ENCODE measurements at places on chromosomes 5 and 9.

GRCh38 chr5:123441408-123441807, 18.2 kb upstream of the CEP120 start:
- no peak for DNase-seq

DNA sequence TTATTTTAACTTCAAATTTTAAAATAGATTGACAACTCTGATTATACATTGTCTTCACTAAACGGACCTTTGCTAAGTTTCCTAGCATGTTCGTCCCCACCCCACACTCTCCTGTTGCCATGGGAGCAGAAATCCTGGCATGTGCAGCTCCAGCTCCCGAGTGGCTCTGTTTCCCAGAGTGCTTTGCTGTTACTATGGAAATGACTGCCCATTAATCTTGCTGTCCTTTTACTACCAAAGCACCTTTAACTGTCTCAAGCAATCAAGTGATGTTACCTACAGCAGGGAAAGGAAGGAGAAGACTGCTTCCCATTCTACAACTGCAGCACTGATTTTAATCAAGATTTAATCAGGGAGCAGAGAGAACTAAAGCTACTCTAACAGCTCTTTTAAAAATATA, 212.0 kb upstream of the KIF2A start:
- DNase-seq = peak; percentile 2

GRCh38 chr9:74783408-74783807, 104.3 kb downstream of the TRPM6 start:
- peak; percentile 80 for DNase-seq

DNA sequence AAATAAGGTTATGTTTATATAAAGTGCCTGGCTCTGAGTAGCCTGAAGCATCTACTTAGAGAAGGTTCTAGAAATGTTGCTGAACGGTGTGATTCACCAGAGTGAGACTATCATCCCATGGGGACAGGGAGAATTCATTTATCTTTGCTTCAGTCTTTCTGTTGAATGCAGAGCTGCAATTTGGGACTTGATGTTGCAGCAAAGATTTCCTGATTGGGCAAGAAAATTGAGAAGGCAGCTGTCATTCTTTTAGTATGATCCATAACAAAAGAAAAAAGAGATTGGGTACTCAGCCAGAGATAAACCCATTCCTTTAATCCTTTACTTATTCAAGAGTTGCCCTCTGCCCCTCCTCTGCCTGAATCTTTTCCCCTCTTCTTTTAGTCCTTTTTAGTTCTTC, 456.3 kb upstream of the WWC1 start:
- no peak for DNase-seq

- DNase-seq = no peak
These were observed 68.0 kb upstream of the TBC1D9B start for GRCh38 chr5:179975713-179976134.

DNA sequence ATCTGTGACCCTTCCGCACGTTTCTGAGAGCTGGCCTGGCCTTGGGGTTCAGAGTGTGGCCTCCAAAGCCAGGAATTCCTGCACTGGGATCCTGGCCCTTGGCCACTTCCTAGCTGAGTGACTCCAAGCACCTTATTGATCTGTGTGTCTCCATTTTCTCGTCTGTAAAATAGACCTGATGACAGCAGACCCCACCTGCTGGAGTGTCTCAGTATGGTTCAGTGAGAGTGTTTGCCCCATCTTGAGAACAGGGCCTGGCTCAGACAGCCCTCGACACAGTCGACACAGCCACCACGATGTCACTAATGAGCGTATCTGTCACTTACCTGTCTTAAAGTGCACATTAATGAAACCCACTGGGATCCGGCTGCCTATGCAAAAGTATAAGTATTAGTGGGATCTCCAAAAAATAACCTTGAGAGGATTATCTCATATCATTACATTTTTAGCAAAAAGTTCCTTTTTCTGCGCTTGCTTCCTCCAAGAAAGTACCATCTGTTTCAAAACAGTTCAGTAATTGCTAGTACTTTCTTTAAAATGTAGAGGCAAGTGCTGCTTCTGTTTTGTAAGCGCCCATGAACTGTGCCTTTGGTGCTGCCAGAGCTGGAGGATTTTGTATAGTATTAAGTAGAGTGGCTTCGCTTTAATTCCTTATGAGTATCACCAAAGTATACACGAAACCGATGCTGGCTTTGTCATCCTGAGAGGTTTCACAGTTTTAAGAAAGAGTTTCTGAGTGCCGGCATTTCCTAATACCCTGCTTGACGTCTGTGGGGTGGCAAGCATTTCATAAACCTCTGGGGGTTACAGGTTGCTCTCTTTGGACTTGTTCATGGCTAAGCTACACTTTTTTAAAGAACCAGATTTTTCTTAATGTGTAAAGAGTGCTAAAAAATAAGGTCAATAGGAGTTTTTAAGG, 31.7 kb downstream of the UBE2QL1 start:
- no peak for DNase-seq

- no peak for DNase-seq
These were observed 1.9 kb downstream of the LRRC26 start for GRCh38 chr9:137167747-137168572.

- no peak for DNase-seq
These were observed 147.1 kb downstream of the ERCC6L2 start for GRCh38 chr9:96022445-96023051.

- no peak for DNase-seq
These were observed 49.6 kb downstream of the NSD1 start for GRCh38 chr5:177183142-177183541.

DNA sequence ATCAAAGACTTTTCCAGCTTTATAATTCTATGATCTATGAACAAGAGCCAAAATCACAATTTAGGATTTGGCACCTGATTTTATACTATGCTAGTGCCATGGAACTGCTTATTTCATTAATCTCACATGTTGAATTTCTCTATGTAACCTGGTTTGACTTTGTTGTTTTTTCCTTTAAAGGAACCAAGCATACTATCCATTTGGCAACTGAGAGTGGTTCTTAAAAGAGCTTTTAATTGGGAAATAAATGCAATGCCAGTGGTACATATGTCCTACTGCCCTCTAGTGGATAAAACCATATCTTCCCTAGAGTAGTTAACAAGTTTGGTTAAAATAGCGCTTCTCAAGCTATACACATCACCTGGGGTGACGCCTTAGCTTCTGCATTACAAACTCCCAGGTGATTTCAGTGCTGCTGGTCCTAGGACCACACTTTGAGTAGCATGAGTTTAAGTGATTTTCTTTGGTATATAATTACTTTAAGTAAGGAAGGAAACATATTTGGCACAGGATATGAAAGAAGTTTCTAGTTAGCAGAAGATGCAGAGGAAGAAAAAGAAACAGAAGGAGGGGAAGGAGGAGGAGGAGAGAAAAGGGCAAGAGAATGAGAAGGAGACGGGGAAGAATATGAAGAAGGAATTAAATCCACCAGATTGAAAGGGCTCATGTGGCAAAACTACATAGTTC, 56.8 kb downstream of the FGF10 start:
- peak; percentile 1 for DNase-seq

DNA sequence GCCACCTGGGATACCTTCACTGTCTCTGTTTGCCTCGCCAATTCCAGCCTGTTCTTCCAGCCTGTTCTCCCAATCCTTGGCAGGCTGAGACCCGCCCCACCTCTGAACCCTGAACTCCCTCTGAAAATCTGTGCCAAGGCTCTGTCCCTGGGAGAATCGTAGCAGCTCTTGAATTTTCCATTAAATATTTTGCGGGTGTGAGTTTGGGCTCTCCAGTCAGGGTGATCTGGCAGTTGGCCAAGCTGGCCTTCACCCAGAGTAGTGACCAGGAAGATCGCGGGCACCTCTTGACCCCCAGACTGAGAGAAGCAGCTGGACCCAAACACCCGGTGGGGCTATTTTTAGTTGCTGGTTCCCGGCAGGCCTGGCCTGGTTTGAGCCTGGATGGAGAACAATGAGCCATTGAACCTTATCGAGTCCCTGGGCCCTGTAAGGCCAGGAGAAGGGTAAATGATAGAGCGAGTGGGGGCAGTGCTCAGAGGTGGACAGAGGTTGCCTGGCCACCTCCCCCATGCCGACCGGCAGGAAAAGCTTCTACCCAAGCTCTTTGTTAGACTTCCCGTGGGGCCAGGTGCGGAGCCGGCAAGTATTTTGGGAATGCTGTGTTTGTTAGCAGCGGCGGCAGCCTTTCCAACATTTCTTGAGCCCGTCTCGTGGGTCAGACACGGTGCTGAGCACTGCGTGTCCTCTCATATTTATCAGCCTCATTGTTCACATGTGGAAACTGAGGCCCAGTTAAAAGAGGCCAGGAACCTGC, 146.2 kb downstream of the RGS3 start:
- no peak for DNase-seq

DNA sequence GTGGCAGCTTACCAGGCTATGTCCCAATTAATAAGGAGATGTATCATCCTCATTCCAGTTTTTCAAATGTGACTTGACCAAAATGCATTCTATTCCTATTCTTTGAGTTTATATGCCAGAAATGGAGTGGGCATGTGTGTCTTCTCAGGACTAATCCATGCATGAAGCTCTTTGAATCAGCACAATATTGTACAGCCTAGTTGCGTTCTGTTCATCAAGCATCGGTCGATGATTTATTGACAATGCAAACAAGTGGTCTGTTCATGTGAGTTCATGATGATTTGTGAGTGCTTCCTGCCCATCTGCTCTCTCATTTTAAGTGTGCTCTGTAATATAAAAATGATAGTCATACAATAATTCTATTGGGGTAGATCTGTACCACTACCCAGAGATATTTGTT, 48.3 kb downstream of the PALM2AKAP2 start:
- DNase-seq = no peak

DNA sequence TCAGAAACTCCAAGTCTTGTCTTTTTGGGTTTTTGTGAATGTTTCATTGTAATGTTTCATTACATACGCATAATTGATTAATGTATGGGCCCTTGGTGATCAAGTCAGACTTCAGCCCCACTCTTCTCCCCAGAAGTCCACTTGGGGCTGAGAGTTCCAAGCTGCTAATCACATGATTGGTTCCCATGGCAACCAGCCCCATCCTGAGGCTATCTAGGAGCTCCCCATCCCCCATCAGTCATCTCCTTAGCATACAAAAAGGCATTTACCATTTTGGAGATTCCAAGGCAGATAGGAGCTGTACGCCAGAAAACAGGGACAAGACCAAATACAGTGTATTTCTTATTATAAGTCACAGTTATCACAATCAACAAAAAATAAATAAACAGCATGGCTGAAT, 22.9 kb upstream of the SYK start:
- DNase-seq = no peak

DNA sequence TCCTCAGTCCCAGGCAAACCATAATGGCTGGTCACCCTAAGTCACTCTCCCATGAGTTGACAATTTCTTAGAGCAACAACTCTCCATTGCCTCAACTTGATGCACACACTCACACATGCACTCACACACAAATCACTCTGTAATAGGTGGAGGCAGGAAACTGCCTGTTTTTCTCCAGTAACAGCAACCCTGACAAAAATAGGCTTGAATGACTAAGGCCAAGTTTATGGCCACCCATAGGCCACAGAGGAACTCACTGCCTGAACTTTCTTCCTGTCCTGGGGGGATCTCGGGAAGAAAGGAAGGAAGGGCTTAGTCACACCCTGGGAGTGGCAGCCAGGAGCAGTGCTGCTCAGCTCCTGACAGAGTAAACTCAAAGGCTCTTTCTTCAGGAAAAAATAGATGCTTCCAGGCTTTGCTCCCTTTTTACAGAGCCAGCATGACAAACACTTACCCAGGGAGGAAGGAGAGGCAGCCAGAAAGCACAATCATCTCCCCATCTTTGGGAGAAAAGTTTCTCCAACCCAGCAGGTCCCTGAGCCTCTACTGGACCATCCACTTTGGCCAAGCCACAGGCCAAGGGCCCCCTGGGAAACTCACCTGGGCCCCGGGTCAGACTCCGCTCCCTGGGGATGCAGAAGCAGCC, 368 bp downstream of the SH3TC2 start:
- peak; percentile 96 for DNase-seq

DNA sequence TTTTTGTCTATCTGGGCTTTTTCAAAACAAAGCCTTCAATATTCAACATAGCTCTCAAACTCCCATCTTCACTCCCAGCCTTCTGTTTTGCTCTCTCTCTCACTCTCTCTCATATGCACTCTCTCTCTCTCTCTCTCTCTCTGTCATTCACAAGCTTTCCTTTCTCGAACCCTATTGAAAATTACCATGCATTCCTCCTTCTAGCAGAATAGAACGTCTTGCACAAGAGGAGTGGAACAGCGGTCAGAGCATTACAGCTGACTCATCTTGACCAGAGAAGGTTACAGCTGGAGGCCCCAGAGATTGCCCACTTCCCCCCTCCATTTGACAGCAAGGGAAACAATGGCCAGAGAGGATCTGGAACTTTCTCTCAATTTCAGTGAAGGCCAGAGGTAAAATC, 51.0 kb upstream of the LIFR start:
- peak; percentile 91 for DNase-seq

All from EL (cell line).